ENCODE measurements at places on chromosomes 1 and 21. TPM values are rescaled to one million over a fixed set of nuclear protein-coding genes. Genes with fewer than 3 reads are reported as not detected.

DNA sequence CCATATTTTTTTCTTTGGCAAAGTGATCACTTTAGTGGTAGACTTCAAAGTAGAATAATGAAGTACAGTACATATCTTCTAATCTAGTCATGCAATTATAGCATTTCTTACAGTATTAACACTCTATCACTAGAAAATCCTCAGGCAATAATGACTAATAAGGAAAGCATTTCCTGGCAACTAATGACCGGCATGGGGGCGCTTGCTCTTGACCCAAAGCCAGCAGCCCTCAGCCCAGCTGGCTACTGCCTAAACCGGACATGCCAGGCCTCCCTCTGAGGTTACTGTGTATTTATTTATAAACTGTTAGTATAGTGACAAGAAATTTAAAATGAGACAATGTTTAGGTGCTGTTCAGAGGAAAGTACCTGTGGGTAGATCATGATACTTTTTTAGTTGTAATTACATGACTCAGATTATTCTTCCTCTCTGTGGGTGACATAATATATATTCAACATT lies 633.8 kb downstream of the PTPRC start:
- DNase-seq = peak; percentile 14

DNA sequence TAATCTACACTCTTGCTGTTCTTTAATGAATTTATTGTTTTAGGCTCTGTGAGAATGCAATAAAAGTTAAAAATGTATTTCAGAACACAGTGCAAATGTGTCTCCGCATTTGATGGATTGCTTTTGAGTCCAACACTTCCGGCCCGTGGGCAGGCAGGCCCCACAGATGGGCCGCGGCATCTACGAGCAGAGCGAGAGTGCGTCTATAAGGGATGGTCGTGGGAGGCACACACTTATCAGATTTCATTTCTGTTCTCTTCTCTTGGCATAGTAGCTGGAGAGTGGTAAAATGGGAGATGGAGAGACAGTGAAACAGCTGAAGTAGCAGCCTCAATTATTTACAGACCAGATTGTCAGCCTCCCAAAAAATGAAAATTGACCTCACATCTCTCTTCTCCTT lies 134.2 kb downstream of the NAV1 start:
- DNase-seq = no peak

The C1orf216 gene
- 8.6 TPM for total RNA-seq

The NFIA gene
- total RNA-seq = 8.6 TPM

The CD5L gene
- total RNA-seq = not detected

The PDPN gene
- total RNA-seq = 135 TPM

The OR10K2 gene
- total RNA-seq = not detected

DNA sequence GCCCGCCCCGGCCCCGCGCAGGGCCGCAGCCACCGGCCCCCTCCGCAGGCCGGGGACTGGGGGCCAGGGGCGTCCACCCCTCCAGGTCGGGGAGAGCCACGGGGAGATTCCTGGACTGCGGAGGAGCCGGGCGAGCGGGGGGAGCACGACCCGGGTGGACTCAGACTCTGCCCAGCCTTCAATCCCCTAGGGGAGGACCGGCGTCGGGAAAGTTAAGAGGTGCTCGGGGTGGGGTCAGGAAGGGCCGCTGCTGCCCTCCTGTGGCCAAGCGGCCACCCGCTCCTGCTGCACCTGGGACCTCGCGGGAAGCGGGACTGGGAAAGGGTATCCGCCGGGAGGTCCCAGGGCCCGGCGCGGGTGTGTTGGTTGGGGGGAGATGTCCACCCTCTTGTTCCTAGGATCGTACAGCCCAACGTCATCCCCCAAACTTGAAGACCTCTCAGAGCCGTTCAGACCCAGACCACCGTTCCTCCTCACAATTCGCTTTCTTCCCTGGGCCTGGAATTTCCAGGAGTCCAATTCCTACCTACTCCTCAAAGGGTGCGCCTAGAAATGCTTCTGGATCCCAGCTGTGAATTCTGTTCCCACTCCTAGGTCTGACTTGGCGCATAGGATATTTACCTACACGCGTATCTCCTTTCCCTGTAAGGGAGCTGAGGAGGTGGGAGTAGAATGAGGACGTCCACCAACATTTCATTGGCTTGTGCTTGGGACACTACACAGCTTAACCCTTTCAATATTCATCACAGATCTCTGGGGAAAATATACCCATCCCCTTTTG lies 484 bp upstream of the RHOC start:
- DNase-seq = peak; percentile 90

DNA sequence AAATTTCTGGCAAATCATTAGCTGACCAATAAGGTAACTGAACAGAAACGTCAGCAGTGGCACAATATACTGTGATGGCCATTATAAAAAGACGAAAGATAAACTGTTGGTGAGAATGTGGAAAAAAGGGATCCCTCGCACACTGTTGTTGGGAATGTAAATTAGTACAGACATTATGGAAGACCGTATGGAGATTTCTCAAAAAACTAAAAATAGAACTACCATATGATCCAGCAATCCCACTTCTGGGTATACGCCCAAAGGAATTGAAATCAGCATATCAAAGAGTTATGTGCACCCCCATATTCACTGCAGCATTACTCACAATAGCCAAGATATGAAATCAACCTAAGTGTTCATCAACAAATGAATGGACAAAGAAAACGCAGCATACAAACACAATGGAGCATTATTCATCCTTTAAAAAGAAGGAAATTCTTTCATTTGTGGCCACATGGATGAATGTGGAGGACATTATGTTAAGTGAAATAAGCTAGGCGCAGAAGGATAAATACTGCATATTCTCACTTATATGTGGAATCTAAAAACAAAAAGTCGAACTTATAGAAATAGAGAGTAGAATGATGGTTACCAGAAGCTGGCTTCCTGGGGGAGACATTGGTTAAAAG lies 257.7 kb downstream of the RHOU start:
- DNase-seq = no peak

DNA sequence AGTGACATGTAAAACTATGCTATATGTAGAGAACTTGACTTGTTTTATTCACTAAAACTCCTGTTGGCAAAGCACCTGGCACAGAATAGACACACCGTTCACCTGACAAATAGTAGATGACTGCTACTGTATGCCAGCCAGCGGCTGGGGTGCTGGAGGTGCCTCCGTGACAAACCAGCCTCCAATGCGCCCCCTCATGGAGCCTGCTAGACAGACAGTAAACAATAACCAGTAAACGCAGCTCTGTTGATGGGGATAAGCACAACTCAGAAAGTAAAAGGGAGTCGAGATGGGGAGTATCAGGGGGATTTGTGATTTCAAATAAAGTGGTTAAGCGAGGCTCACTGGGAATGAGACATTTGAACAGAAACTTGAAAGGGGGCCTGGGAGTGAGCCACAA lies 107.2 kb downstream of the PRDM2 start:
- DNase-seq = peak; percentile 73

The HCRTR1 gene
- total RNA-seq = 0.13 TPM

The RGS4 gene
- total RNA-seq = 0.41 TPM

The SPRR1A gene
- total RNA-seq = not detected

The CAPZA1 gene
- 86.6 TPM for total RNA-seq

The CTSS gene
- 0.71 TPM for total RNA-seq

- no peak for DNase-seq
These were observed 249.9 kb downstream of the NFIA start for GRCh38 chr1:61332196-61332753.

DNA sequence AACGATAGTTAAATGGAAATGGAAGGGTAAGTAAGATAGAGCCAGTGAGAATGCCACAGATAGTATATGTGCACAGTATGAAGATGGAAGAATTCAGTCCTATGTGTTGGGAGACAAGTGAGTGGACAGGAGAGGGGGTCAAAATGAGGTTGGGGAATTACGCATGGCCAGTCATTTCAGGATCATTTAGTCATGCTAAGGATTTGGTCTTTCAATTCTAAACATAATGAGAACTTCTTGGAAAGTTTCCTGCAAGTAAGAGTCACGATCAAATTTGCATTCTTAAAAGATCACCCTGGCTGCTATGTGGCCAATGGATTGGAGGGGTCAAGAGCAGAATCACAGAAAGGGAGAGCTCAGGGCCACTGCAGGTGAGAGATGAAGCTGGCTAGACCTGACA lies 64.0 kb upstream of the KCNK2 start:
- no peak for DNase-seq

GRCh38 chr1:155324717-155325602 lies 4.3 kb downstream of the RUSC1 start:
- DNase-seq = peak; percentile 85

DNA sequence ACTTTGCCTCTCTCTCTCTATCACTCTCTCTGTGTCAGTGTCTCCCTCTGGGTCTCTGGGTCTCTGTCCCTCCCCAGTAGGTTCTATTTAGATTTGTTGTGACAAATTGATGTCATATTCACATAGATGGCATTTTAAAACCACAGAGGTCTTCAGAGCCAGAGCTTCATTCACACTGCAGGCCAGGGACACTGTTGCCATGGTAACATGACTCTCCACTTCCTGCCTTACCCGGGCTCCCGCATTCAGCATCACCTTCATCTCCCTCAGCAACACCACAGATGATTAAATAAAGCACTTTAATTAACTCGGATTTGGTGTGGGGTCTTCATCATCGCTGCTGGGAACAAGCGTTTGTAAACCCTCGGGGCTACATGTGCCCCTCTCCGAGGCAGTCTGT lies 132.6 kb downstream of the ETS2 start:
- DNase-seq = no peak

- no peak for DNase-seq
These were observed 64.1 kb upstream of the ACOT11 start for GRCh38 chr1:54483875-54484437.

The NUP210L gene
- not detected for total RNA-seq
